ENCODE measurements at places on chromosomes 3 and 15.
A peak's percentile ranks its signal among the peaks of the same experiment; 100 is the strongest.

DNA sequence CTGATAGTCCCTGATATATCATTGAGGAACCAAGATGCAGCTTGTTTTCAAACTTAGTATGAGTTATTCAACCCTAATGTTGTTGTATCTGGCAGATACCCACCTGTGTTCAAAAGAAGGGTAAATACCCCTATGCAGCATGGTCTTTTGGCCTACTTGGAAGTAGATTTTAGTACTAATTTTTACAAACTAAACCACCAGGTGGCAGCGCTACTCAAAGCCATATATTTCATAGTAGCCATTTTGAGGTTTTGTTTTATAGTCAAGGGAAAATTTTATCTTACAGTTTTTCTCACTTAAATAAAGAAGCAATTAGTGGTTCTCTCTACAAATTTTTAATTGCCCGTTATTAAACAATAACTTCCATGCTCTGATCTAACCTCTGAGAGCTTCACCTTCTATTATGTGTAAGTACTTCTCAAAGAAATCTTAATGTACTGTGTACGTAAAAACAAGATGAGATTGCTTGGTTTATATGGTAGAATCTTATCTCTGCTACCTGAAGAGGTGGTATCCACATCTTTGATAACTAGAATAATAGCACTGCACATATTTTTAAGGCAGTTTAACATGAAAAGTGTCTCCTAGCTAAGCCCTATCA is 31.5 kb upstream of the MLF1 start:
- no peak for DNase-seq

- DNase-seq: no peak
Observed at GRCh38 chr3:120415756-120416155, 35.0 kb downstream of the FSTL1 start.

- DNase-seq: no peak
Observed at GRCh38 chr15:64224511-64224910, 61.7 kb upstream of the PPIB start.

DNA sequence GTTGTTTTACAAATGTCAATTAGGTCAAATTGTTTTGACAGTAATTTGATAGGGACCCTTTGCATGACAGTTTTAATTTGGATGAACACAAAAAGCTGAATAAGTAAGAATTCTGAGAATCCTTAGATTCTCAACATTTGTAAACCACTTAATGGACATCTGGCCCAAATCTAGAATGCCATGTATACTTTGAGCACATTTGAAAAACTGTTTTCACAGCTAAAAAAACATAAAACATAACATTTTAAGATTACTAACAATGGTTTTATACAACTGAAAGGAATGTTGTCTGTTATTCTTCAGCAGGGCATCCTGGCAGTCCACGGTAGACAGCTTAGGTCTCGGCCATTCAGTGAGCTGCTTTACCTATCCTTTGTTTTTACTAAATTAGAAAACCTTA is 34.5 kb upstream of the TM2D3 start:
- no peak for DNase-seq

DNA sequence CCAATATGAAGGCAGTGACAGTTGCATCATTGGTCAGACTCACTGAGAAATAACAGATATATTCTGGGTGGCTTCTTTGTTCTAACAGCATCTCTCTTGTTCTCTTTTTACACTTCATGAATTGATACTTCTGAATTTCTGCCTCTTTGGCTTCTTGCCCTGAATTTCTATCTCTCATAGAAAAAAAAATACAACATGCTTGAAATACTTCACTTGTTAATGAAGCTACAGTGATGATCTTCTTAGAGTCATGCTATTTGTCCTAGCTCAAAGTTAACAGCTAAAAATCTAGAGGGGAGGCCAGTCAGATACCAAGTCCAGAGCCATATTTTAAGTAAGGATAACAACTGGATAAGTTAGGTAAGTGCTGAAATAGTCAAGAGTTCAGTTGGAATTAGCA is 597.2 kb upstream of the AGTR1 start:
- no peak for DNase-seq

DNA sequence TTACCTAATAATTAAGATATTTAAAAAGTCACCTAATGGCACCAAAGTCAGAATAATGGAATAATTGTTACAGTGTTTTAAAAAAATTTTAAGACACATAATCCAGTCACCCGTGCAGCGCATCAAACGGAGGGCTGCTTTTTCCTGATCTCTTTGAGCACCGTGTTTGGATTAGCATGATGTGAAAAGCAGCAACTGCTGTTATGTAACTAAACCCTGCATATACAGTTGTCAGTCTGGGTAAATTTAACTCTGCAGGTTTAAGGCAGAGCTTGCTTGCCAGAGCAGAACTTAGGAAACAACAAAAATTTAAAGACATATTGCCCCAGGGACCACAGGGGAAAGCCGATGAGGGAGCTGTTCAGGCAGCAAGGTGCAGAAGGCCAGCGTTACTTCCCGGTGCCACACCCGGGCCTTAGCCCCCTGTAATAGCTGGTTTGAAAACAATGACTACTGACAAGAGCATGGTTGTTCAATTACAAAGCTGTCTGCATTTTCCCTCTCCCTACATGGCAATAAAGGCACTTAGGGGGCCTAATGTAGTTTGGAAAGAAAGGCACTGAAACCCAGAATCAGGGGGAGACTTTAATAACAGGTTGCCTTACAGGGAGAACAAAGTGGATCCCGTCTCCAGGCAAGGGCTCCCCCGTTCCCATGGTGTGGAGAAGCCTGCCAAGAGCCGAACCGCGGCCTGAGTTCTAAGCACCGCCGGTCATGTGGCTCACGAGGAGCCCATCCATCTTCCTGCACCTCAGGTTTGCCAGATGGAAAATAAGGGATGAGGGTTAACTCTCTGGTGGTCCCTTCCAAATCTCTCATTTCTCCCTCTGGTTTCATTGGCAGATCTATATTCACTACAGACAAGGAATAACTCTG is 32.2 kb downstream of the RORA start:
- no peak for DNase-seq

DNA sequence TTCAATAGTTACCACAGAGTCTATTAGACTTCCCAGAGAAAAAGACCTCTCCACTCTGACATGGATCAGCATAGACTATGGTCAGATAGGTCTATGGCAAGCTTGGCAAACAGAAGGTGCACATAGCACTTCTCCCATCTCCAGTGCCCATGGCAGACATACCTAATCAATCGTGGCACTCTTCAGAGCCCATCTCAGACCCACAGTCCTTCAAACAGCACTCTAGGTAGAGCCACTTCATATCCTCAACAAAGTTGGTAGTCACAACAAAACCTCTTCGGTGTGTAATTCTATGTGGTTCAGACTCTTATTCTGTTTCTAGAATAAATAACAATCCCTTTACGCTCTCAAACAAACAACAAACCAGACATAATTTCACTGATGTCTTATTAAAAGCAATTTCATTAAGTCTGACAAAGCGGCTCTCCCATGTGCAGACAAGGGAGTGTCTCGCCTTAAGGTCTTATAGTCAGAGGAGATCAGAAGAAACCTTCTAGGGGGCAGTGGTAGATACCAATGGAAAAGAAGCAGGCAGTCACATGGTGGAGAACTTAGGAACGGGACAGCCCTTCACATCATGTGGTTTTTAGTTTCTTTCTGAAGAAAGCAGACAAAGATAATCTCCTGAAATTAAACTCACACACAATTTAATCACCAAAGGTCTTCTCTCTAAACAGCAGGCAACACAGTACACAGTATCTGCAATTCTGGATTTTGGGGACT is 483.4 kb downstream of the FOXP1 start:
- no peak for DNase-seq

- no peak for DNase-seq
Observed at GRCh38 chr15:99345242-99345641, 94.0 kb downstream of the LRRC28 start.

DNA sequence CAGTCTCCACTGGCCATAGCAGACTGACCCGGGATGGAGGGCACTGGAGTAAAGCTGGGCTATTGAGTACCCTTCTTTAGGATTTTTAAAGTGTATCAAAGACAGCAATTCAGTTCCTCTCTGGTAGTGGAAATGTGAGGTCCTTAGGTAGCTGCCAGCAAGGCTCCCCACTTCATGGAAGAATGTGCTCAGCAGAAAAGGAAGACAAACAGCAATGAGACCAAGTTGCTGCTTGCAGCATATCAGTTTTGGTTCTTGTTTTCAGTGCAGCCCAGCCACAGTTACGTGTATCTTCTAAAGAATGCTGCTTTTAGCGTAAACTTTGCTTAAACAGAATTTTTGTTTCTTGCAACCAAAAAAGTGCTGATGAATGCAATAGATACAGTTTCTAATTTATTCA is 374.0 kb upstream of the CBLB start:
- no peak for DNase-seq

- no peak for DNase-seq
Observed at GRCh38 chr3:50714946-50715345, 40.2 kb downstream of the DOCK3 start.

- no peak for DNase-seq
Observed at GRCh38 chr3:146594843-146595482, 10.2 kb downstream of the PLSCR5 start.

DNA sequence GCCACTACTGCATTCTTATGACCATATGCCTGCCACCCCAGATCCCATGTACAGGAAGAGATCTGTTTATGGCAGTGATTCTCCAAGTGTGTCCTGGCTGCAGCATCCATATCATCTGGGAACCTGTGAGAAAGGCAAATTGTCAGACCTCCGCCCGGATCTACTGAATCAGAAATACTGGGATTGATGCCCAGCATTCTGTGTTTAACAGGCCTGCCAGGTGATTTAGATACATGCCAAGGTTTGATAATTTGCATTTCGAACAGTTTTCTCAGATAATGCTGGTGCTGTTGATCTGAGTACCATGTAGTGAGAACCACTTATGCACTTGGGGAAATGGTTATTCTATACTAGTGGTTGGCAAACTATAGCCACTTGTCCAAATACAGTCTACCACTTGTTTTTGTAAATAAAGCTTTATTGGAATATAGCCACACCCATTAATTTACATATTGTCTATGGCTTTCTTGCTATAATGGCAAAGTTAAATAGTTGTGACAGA is 165.4 kb downstream of the SSR3 start:
- no peak for DNase-seq

DNA sequence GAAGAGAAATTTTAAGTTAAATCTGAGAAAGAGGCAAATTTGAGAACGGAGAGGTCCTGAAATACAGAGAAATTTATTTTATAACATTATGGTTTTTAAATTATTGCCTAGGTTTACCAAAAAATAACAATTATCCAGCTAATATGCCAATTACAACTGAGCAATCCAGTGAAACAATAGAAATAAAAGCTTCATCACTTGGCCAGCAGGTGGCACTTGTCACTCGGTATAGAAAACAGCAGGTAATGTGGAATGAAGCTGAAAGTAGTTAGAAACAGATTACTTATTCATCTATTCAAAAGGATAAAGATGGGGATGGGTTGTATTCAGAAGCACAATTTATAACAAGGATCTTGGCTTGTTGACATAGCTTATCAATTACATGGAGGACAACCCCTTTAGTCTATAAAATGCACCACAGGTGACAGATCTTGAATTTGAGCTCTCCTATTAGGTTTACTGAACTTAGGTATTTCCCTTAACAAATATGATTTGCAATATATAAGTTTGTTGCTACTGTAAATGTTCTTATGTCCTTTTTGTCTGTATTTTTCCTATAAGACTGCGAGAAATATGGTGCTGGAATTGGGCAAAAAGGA is 70.1 kb upstream of the GUCA1C start:
- DNase-seq: no peak

- no peak for DNase-seq
Observed at GRCh38 chr3:46097691-46098241, 70.5 kb upstream of the XCR1 start.

GRCh38 chr3:11413071-11413470 is 140.9 kb downstream of the ATG7 start:
- DNase-seq: no peak

GRCh38 chr3:152606146-152606545 is 228.8 kb upstream of the P2RY1 start:
- DNase-seq: no peak

- no peak for DNase-seq
Observed at GRCh38 chr3:195801251-195802183, 10.2 kb downstream of the MUC4 start.

GRCh38 chr3:177676148-177676547 is 478.9 kb upstream of the TBL1XR1 start:
- no peak for DNase-seq

- DNase-seq: no peak
Observed at GRCh38 chr3:172617013-172617706, 93.7 kb downstream of the NCEH1 start.

DNA sequence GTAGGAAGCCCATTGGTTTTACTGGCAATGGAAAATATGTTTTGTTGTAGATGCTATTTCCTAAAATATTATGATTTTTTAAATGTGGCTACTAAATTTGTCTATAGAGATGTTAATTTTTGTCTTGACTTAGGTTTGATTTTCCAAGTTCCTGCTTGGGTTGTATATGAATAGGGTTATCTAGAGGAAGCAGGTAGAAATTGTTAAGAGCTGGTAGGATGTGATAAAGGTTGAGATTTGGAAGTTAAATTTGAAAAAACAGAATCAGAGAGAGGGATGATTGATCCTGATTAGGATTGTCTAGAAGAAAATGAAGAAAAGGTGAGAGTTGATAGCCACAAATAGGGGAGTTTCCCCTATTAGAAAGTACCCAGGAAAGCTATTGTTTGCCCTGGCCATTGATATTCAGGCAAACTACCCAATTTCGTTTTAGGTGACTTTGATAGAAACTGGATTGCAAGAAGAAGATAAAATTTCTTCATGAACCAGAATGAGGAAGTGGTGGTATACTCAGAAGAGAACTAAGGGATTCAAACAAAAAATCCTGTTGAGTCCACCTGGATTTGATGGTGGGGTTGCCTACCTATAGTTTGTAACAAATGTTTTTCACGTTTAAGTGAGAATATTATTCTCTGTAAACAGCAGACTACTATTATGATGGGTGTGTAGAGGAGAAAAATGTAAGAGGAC is 91.2 kb upstream of the PHLDB2 start:
- no peak for DNase-seq

GRCh38 chr3:36944641-36945270 is at the start of gene TRANK1:
TRANK1 (minus strand) TSS chr3:36945054; CDS start chr3:36944809, 245 bp downstream.
- peak; percentile 67 for DNase-seq

DNA sequence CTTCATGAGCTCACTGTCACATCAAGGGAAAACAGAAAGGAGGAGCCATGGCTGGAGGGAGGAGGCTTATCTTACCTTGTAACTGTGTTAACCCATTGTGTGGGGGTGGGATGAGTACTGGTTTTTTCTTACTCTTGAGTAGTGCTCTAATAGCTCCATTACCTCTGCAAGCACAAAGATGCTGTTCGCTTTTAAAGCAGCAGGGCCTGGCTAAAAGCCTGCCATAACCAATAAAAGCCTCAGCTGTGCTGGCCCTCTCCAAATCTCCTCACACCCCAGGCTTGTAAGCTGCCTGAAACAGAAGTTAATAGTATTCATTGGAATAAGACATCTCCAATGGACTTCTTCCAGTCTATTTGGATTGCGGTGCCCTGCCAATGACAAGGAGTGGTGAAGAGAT is 544.1 kb downstream of the TUSC7 start:
- no peak for DNase-seq

DNA sequence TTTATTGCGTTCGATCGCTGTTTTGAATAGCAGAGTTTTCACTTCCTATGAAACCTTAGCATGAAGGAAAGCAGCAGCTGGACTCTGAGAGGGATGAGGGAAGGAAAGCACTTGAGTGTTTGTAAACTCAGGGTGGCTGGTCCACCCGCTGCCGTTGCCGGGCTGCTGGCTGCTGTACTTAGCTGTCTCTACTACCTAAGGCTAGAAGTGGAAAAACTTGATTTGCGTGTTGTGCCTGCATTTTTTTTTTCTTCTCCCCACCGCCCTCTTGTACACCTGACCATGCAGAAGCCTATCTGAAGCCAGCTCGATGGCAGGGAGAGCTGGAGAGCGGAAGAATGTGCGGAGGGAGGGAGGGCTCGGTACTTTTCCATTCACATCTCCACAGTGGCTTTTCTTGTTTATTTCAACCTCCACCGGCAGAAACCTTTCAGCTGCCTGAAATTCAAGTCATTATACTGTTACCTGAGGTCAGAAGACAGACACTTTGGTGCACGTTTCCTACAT is 4.8 kb upstream of the BCL6 start:
- DNase-seq: no peak

Measured in activated CD4-positive, CD25-positive, alpha-beta regulatory T cell treated with anti-CD3 and anti-CD28 coated beads, Interleukin-2, amount 50 U/mL, for 72 hours (primary cell).